ENCODE measurements at places on chromosomes 13 and 19.

DNA sequence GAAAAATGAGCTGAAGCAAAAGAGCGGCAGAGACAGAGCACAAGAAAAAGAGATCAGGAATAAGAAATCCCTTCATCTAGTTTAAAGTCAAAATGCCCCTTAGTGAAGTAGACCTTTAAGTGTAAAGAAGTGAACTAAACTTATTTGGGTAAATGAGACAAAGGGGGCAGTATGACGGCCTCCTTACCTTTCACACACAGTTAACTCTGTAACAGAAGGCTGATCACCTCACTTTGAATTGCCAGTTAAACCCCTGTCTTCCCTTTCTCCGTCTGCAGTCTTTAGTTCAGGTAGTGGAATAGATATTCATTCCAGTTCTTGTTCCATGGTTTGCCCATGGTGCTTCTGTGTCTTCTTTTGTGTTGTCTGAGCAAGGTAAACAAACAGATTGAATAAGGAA lies 1029.8 kb downstream of the DIAPH3 start:
- no peak for DNase-seq

DNA sequence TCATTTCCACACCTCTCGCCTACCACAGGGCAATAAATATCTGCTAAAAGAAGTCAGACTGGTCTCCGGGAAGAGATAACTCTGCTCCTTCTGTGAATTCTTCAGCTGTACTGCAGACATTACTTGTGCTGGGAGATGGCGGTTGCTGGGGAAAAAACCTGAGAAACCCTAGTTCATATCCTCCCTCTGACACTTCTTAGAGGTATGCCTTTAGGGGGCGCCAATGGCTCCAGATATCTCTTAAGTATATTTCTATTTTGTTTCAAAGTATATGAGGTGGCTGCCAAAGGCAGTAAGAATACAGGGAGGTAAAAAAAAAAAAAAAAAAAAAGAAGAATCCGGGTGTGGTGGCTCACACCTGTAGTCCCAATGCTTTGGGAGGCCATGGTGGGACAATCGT lies 175.2 kb downstream of the PAN3 start:
- DNase-seq = no peak

DNA sequence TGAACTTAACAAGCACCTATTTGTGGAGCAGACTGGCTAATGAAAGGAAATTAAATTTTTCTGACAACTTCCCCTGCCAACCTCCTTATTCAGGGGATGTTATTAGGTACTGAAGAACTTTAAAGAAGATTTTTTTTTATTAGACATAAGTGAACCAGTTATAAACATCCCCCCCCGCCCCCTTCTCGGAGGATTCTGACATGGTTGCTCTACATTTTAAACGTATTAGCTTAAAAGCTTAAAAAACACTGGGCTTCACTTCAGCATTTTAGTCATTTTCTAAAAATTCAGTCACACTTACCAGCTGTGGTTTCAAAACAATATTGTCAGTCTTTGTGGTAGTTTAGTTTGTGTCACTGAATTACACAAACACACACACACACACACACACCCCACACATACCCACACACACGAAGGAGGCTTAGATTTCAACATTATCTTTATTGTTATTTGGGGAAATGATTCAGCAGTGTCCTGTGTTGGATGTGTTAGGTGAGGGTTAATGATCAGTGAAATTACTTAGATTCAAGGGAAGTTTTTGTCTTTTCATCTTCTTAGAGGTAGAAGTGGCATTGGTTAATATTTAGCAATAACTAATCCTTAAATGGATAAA lies 145.7 kb downstream of the PCCA start:
- DNase-seq = no peak

DNA sequence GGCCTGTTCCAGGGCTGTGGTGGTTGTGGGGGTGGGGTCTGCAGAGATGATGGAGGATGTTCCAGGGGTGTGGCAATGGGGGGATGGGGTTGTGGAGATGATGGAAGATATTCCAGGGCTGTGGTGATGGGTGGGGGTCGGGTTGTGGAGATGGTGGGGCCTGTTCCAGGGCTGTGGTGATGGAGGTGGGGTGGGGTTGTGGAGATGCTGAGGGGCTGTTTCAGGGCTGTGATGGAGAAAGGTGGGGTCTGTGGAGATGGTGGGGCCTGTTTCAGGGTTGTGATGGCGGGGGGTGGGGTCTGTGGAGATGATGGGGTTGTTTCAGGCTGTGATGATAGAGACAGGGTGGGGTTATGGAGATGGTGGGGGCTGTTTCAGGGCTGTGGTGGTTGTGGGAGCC lies 62.0 kb downstream of the TEX29 start:
- DNase-seq = no peak

DNA sequence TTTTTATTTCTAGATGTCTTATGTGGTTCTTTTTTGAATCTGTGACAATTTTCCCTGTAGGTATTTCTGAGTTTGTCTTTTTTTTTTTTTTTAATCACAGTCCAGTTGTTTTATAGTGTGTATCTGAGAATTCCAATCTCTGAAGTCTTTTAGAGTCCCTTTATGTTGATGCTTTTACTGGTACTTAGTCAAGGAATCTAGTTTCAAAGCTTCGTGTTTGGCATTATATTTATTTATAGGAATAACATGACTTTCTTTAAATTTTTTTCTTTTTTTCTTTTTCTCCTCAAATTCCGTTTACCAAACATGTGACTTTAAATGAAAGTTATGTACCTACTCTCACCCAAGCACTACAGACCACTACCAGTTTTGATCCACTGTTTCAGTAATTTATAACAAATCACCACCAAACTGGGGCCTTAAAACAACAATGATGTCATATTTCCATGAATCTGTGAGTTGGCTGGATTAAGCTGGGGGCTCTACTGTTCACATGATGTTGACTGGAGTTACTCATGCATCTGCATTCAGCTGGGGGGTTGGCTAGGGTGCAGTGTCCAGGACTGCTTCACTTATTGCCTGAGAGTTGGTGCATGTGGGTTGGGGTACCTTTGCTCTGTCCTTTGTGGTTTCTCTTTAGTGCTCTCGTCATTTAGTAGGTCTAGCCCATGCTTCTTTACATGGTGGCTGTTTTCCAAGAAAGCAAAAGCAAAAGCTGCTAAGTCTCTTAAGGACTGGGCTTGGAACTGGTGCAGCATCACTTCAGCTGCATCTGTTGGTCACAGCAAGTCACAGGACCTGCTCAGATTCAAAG lies 22.3 kb downstream of the KCTD4 start:
- peak; percentile 4 for DNase-seq

- no peak for DNase-seq
These were observed 54.9 kb downstream of the WDFY2 start for GRCh38 chr13:51639171-51639570.

- no peak for DNase-seq
These were observed 284.0 kb downstream of the DNAJC15 start for GRCh38 chr13:43307221-43307920.

GRCh38 chr13:59607780-59608233 lies 555.9 kb downstream of the DIAPH3 start:
- DNase-seq = no peak

DNA sequence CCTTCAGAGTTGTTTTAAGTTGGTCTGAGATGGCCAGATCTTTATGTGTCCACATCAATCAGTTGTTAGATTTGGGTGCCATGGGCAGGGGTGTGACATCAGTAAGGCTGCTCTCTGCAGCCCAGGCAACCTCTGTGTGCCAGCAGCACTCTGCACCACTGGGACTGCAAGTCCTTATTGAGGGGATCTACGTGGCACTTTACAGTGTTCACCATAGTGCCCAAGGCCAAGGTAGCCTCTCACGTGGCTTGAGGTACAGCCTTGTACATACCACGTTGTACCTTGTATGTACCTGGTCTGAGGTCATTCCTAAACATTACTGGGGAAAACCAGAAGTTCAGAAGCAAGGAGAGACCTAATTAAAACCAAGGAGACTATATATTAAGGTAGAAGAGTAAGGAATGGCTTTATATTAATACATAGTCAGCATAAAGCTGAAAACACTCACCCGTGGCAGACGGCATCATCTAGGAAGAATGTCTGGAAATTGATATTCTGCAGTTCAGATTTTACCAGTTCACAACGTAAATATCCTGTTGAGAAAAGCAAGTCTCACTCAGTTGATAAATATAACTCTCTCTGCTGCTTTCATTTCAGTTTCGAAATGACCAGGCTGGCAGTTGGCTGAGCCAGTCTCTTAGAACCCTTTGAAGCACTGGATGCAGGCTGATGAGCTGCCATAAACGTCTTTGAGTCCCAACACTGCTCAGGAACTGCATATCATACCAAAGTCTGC lies 128.8 kb downstream of the ZDHHC20 start:
- no peak for DNase-seq

GRCh38 chr13:50523307-50523706 lies 320.2 kb downstream of the DLEU7 start:
- no peak for DNase-seq

DNA sequence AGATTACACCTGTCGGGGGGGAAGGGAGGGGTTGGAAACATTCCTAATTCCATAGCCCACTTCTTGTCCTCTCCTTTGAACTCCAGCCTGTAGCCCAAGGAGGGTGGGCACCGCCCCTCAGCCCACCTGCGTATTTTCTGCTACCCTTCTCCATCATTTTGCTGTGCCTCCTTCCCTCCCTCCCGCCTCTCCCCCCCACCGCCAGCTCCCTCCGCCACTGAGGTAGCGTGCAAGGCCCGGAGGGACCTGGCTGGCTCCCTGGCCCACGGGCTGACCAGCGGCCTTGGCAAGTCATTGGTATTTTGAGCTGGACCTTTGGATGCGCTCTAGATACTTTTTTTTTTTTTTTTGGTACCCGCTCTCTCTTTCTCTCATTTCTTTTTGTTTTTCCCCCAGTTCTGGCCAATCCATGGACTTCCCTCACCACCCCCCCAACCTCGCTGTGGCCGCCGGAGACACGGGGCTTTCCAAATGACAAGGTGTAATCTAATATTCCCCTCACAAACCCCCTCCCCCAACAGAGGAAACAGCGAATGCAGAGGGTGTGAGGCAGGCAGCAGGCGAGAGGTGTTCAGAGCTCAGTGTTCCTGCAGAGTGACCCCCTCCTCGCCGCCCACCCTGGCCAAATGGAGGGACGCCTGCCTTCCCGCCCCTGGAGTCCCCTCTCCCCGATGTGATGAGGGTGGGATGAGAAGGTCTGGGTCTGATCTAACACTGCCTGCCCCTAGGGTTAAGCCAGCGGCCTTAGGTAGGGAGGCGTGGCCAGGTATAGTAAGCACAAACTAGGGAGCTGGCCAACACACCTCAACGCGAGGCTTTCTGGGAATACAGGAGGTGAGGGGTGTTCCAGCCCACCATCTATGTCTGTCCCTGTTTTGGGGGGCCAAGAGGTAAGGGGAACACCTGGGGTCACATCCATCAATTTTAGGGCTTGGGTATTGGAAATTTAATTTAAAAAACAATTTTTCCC lies 89.2 kb downstream of the PTPRS start:
- no peak for DNase-seq

GRCh38 chr13:97140611-97141010 lies 81.5 kb upstream of the MBNL2 start:
- DNase-seq = no peak

GRCh38 chr13:50951366-50951765 lies 41.8 kb downstream of the RNASEH2B start:
- DNase-seq = no peak

DNA sequence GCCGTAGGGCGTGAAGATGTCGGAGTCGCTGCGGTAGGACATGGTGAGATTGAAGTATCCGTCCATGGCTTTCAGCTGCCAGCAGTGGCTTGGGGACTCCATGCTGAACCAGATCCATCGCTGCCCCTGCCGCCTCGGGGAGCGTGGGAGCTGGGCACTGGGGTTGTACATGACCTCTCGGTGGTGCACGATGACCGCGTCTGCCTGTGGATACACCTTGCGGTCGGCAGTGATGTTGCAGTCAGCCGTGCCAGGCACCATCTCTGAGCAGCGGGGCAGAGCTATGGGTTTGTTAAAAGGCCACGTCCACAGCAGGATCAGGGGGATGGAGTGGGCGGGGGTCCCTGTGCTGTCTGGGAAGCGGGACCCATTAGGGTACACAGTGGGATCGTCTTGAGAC lies 7.4 kb downstream of the FUT6 start:
- DNase-seq = no peak

DNA sequence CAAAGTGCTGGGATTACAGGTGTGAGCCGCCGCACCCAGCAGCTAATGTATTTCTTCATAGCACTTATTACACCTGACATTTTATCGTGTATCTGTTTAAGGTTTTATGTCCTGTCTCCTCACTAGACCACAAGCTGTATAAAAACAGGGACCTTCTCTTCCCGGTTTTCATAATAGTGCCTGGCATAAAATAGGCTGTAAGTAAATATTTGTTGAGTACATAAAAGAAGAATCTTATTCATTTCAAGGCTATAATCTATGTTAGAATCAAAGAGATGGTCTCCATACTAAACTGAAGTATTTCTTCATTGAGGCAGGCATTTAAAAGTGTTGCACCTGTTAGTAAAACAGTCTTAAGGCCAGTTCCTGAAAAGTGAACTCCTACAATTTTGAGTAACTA lies 194.0 kb downstream of the SHISA2 start:
- no peak for DNase-seq

DNA sequence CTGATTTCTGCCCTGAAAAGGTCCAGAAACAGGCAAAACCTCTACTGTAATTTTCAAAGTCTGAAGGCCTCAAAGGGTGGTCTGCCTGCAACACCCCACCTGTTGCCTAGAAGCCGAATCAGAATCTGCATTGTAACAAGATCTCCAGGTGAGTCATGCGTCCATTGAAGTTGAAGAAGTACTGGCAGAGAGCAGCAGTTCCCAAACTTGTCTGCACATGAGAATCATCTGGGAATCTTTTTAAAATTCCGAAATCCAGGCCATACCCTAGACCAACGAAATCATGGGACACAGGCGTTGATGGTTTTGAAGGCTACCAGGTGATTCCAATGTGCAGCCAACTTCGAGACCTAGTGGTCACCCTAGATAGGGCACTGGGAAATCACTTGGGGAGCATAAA lies 16.0 kb upstream of the CLN5 start:
- DNase-seq = no peak

DNA sequence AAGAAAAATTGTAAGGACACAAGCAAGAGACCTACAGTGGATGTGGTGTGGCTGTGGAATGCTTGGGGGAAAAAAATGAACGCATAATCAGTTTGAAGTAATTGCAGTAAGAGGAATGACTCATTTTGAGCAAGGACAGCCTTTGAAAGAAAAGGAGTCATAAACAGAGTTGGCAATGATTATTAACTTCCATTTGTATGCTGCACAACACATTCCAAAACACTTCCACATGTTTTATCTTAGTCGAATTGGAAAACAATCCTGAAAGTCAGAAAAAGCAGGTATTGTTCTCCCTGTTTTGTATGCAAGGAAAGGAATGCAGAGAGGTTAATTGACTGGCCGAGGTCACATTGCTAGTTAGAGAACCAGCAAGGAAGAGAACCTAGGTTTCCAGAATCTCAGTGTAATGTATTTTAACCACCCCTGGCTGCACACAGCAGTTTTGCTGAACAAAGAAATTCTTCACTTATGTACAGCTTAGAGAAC lies 630.0 kb upstream of the MIR17HG start:
- no peak for DNase-seq

- DNase-seq = no peak
These were observed 851 bp downstream of the FBXO46 start for GRCh38 chr19:45729800-45730290.

GRCh38 chr19:44645407-44646048 lies 1.8 kb downstream of the PVR start:
- DNase-seq = no peak
